GM04504 (cell line): ENCODE measurements at places on chromosomes 11 and 22.
A peak's percentile ranks its signal among the peaks of the same experiment; 100 is the strongest.

DNA sequence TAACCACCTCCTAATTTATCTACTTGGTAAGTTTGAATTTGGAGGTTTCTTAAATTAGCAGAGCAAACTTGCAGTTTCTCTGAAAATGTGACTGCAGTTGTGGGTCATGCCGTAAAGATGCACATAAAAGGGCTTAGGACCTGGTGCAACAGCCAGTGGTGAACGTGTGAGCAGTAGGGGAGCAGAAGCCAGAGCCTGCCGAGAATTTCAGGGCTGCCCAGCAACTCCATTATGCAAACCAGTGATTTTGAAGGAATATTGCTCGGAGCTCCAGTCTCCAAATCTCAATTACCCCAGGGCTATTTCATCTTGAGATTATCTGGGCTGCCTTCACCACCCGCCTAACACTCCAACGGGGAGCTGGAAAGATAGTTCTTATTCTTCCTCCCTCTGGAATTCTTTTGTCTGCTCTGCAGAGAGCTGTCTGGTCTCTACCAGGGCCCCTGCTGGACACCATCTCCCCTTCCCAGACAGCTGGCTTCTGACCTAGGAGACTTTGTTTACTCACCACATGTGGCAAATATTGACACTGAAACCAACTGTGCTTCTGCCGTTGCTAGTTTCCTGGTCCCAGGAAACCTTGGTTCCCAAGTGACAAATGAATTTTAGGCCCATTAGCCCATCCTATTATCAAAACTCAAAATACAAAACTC, 93.9 kb downstream of the DSCAML1 start:
- DNase-seq, result no peak

GRCh38 chr22:39353346-39353745, 3.6 kb downstream of the SYNGR1 start:
- no peak for DNase-seq

DNA sequence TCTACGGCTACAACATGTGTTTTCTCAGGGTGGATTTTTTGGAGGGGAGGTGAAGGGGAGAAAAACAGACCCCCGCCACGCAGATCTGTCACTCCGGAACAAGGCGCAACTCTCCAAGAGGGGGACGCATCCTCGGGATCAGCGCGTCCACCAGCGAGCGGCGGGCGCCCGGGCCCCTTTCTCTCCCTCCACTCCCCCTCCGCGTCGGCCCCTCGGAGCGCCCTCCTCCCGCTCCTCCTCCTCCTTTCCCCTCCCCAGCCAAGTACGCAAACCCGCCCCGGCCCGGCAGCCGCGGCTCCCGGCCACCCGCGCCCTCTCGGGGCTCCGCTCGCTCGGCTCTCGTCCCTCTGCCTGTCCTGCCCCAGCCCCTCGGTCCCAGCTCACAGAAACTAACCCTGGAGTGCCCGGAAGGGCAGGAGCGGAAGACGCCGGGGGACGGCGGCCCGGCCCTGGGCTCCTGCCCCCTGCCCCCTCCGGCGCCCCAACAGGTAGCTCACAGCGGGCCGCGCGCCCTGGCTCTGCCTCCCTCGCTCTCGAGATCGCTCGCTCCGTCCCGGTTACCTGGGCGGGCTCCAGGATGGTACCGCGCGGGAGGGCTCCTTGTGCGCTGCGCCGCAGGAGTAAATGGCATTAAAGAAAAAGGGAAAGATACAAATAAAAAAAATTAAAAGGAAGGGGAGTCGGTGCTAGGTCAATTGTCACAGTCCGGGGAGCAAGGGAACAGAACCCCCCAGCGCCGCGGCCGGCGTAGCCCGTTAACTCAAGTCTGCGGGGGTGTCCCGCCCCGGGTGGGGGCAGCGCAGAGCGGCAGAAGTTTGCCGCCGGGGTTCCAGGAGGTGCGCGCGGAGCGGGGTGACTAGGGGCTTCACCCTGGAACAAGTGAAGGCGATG, 131.4 kb upstream of the C11orf58 start:
- no peak for DNase-seq

DNA sequence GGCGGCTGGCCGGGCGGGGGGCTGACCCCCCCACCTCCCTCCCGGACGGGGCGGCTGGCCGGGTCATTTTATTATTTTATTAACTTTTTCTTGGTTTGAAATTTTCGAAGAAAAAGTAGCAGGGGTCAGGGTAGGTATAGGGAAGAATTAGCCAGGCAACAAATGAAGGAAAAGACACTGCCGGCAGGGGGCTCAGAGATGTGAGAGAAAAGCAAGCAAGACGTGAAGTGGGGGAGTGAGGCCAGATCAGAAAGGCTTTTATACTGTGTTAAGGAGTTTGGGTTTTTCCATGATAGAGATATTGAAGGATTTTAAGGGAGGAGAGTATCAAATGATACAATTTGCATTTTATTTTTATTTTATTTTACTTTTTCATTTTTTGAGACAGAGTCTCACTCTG, 19.0 kb downstream of the RNF214 start:
- DNase-seq, result no peak

DNA sequence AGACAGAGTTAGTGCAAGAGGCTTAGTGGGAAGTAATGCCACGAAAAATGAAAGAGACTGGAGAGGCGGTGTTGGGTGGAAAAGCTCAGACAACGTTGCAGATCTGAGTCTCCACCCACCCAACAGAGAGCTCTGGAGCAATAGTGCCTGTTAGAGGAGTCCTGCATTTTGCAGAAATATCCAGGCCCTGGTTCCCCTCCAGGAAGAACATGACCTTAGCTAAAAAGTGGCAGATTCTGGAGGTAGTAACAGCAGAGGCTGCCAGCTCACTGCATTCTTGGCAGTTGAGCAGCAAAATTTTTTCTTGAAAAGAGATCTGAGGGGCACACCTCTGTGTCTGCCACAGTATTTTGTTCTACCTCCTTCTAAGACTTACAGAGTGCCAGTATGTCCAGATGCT, 27.7 kb upstream of the BIRC3 start:
- DNase-seq, result no peak

GRCh38 chr22:43377548-43377895, 34.3 kb upstream of the MPPED1 start:
- no peak for DNase-seq

GRCh38 chr11:35089666-35090065, 49.3 kb upstream of the CD44 start:
- no peak for DNase-seq

GRCh38 chr22:46968848-46969247, 206.4 kb downstream of the TBC1D22A start:
- no peak for DNase-seq

GRCh38 chr11:34909955-34910354, 6.2 kb downstream of the APIP start:
- no peak for DNase-seq

GRCh38 chr11:93611836-93612677, 49.4 kb upstream of the CEP295 start:
- DNase-seq, result no peak

GRCh38 chr11:7376386-7376785, 108.9 kb upstream of the OLFML1 start:
- DNase-seq, result no peak

- no peak for DNase-seq
These were observed 12.2 kb downstream of the GLYAT start for GRCh38 chr11:58719406-58720117.

- peak; percentile 2 for DNase-seq
These were observed 504.3 kb downstream of the FAM181B start for GRCh38 chr11:82229341-82229740.

- no peak for DNase-seq
These were observed 103.8 kb downstream of the ABTB2 start for GRCh38 chr11:34254011-34254410.

DNA sequence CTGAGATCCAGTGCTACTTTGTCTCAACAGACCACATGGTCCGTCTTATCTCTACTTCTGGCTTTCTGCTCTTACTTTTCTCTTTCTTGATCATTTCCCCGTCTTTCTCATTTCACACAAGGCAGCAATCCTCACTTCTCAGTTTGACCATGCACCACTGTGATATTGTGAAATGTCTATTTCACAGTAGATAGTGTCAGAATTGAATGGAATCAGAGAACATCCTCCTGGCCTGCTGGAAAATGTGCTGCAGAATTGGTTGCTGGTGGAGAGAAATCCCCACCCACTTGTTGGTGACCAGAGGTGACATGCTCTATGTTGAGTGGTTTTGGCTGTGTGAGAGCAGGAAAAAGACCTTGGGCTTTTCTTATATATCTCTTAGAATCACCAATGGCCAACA, 57.8 kb upstream of the RCN1 start:
- no peak for DNase-seq

DNA sequence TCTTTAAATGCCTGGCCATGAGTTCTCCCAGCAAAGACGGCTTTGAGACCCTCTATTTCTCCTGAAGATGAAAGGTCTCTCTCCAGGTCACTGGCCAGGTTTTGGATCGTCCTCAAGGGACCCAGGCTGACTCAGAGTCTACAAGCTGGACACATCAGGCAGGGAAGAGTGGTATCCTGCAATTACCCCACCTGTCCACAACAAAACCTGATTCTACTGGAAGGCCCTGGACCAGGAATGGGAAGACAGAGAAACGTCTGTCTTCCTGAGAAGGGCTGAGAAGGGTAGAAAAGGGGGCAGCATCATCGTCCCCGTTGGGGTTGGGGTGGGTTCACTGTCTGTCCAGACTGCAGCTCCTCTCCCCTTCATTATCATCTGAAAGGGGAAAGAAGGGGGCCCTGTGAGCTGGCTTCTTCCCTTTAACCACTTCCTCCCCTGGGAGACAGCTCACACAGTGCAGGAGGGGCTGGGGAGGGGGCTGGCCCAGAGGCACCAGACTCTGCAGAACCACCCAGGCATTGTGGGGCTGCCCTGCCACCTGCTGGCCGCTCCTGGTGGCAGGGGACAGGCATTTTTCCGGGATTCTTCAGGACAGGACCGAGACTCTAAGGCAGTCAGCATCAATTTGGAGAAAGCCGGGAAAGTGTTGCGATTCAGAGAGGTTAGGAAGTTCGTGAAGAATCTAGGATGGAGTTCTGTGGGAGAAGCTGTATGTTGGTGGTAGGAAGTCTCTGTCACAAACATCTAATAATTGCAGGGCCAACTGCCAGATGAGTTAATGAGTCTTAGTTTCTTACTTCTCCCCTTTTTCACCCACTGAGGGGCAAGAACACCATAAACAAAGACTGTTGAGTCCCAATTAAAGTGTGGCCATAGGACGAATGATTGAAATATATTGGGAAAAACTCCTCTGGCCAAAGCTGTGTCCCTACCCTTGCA, 57.6 kb downstream of the SYN3 start:
- DNase-seq, result no peak

DNA sequence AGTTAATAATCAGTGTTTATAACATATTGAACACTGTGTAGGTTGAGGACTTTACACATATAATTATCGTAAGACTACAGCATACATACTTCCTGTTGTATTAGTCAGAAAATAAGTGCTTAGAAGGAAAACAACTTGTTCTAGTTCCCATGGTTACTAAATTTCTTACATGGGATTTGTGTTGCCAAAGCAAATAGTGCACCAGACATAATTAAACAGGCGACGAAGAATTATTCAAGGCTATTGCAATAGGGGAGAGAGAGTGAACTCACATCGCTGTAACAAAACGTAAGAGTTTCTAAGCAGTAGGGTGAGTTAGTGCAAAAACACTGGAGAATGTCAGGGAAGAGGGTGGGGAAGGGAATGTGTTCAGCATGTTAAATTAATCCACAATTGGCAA, 347.8 kb downstream of the CNTN5 start:
- DNase-seq, result peak; percentile 1

- DNase-seq, result no peak
These were observed 9.1 kb upstream of the TUB start for GRCh38 chr11:8071616-8072581.

- DNase-seq, result no peak
These were observed 859.5 kb upstream of the CCDC90B start for GRCh38 chr11:84145616-84146185.

- peak; percentile 32 for DNase-seq
These were observed 40.4 kb upstream of the AKIP1 start for GRCh38 chr11:8870411-8871170.

DNA sequence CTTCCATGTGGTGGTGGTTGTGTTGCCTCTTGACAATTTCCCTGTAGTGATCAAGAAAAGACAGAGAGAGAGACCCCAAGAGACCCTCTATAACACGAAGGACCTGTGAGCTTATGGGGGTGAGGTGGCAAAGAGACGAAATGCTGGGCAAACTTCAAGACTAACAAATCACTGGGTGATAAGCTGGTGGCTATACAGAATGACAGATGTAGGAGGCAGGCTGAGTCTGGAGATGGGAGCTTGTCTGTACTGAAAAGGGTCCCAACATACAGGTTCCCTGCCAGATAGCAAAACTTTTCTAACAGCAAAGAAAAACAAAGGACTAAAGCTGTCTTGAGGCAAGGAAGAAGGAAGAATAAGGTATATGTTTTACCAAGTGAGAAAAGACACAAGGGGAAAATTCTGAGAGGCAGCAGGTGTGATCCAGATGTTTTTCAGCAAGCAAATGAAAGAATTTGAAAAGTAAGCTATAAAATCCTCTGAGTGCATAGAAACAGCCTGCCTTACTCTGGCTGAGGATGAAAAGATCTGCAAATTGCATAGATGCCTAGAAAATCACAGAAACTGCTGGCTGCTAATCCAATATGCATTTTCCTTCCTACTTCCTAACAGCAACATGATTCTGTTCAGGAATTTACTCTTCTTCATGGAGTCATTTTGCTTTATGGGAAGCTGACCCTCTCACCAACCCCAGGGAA, 21.9 kb upstream of the LYVE1 start:
- no peak for DNase-seq

DNA sequence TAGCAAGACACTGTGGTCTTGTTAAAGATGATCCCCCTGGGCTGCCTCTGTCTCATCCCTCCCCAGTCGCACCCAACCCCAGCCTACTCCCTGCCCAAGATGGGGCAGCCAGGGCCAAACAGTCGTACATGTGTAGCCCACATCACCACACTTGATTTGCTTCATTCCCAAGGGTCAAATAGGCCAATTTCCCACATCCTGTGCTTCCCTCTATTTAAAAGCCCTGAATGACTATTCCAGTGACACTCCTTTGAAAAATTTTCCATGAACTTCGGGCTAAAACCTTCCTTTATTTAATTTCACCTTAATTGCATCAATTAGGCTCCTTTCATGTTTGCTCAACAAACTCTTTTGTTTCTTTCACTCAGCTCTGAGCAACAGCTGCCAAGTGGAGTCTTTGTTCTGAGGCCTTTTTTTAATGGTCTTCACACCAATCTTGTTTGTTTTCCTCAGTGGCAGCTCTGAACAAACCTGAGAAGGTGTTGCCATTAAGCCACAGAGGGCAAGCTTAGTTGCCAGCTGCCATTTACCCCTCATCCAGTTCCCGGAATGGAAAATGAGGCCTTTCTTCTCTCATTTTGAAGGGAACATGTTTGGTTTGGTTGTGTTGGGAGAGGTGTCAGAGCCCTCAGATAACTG, 126.9 kb downstream of the APIP start:
- DNase-seq, result no peak

GRCh38 chr11:96961931-96962330, 572.1 kb downstream of the JRKL start:
- no peak for DNase-seq

- DNase-seq, result no peak
These were observed 72.8 kb downstream of the TP53I11 start for GRCh38 chr11:44877571-44878497.

DNA sequence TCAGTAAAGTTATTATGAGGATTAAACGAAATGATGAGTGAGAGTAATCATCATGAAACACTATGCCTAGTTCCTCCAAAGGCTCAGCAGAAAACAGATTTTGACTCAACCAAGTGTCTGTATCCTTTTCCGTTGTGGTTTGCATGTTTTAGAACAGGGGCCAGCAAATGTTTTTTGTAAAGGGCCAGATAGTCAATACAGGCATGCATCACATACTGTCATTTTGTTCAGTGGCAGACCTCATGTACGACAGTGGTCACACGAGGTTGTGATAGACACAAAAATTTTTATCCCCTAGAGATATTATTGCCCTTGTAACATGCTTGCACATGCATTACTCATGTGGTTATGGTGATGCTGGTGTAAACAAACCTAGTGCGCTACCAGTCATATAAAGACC, 81.9 kb upstream of the SLC25A18 start:
- DNase-seq, result no peak
